ENCODE measurements at places on chromosomes 5 and 9.

- no peak for DNase-seq
Observed at GRCh38 chr5:11803436-11803835, 100.8 kb downstream of the CTNND2 start.

GRCh38 chr9:124197177-124198095 is 60.3 kb upstream of the NEK6 start:
- DNase-seq, result no peak

DNA sequence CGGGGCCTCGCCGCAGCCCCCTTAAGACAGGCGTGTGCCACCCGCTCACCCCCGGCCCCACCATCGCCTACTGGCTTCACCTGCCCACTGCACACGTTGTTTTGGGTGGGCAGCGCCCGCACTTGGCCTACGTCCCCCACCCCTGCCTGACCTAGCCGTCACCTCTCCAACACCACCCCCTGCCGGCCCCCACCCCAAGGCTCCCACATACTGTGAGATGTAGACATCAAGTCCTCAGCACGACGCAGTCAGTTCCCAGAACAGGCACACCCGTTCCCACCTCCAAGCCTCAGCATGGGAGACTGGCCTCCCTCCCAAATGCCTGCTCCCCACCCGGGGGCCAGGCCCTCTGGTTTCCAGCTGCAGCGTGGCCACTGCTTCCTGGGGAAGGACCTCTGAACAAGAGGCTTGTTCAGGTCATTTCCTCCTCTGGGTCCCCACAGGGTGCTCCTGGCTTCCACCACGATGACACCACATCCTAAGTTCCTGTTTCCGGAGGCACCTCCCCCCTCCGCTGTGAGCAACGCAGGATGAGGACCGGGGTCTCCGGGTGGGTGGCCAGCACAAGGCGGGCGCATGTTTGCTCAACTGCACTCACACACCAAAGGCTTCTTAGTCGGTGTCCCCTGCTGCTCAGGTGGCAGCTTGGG is 11.3 kb downstream of the DBN1 start:
- no peak for DNase-seq

DNA sequence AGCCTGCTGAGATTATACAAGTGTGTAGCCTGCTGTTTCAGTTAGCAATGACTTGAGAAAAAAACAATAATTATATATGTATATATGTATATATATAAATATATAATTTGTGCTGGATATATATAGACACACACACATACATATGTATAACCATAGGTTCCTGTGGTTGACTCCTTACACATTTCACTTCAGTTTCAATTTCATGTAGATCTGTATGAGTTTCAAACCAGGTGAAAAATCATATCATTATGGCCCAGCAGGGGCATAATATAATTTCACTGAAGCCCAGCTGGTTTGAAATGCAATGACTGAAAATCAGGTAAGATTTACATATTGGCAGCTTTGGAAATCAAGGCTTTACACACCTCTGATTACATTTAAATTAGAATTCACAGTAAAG is 690.4 kb upstream of the CDH18 start:
- DNase-seq, result no peak

GRCh38 chr9:76729116-76729515 is 35.1 kb upstream of the PCA3 start:
- DNase-seq, result no peak

GRCh38 chr9:101677861-101678260 is 60.6 kb downstream of the GRIN3A start:
- no peak for DNase-seq

DNA sequence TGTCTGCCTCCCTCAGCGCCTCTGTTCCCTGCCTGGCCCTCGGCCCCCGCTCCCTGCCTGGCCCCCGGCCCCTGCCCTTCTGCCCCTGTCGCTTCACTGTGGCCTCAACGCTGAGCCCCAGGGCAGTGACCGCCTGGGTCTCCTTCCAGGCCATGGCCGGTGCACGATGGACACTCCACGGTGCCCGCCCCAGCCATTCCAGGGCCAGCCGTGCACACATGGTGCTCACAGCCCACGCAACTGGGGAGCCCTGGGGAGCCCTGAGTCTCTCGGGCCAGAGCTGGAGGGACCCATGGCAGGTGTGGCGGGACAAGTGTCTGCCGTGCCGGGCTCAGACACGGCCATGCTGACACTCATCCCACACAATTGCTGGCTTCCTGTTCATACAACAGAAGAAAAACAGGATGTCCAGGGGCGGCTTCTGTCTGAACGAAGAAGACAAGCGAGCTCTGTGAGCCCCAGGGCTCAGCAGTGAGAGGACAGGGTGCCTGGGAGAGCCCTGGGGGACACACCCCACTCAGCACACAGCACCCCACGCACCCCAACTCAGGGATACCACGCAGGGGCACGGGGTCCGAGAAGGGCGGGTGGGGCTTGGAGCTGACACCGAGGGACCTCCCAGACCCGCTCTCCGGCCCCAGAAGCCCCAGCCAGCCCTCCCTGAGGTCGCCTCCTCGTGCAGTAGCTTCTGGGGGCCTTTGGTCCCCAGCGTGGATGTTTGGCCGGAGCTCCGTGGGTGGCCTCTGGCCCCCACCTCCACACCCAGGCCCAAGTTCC is 35.7 kb downstream of the EXD3 start:
- no peak for DNase-seq

DNA sequence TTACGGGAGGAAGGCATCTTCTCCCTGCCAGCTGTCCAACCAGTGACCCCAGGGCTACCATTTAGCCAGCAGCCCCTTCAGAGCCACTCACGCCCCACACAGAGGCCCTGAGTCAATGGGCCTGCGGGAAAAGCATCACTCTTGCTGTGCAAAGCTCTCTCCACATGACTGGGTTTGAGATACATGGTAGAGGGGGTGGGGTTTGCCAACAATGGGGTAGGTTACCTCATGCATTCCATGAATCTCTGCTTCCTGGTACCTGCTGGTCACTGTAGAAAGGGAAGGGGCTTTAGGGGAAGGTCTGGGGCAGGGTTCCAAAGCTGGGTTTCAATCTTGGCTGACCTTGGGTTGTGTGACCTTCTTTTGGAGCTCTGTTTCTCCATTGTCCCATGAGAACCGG is 22.9 kb upstream of the TTLL11 start:
- no peak for DNase-seq

DNA sequence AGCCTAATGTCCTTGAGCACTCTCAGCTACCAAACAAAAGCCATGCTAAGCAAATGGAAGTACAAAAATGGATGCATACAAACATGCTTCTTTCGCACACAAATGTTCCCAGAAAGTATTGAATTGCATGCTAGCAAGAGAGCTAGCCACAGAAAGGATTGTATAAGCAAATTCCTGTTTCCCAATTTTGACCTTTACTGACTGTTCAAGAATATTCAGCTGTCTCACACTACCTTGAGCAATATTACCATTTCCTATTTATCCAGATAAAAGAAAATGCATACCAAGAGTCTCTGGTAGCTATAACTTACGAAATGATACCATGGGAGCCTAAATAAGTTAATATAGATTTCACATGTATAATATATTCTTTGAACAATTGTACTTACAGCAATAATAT is 264.6 kb downstream of the TMEM167A start:
- no peak for DNase-seq

DNA sequence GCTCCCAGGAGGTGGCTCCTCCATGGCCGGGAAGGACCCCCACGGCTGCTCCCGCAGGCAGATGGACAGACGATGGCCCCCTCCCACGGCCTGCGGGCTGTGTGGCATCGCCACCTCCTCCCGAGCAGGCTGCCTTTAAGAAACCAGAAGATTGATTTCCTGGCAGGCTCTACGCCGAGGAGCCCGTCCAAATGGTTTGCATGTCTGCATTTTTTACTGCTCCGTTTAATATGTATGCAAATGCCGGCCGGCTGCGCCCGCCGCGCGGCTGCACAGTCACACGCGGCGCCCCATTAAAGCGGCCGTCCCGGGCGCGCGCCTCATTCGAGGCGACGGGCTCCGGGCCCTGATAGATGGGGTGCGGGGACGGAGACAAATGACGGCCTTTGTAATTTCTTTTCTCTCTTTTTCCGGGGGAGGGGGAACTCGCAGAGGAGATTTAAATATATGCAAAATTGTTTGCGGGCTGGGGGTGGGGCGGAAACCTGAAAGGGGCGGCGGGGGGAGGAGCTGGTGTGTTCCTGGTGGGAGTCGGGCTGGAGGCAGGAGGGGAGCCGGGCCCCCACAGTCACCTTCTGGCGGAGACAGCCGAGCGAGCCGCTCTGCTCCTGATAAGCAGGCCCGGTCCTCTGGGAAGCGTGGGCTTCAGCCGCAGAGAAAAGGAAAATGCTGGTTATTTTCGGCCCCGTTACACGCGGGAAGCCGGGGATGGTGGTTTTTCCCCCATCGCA is 158.7 kb upstream of the IER5L start:
- DNase-seq, result no peak

DNA sequence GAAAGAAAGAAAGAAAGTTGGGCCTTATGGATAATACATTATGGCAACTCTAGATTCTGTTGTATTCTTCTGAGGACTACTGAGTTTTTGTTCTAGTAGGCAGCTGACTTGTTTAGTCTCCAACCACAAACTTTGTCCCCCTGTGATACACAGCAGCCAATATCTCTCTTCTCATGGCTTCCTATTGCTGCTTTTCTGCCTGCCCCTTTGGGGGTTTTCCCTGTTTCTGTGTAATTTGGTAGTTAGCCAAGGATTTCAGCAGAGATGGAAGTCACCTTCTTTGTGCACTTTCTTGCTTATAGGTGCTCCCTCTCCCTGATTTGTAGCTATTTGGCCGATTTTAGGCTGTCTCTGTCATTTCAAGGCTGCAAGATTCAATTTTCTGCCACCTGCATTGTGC is 109.6 kb downstream of the FGF1 start:
- DNase-seq, result no peak

DNA sequence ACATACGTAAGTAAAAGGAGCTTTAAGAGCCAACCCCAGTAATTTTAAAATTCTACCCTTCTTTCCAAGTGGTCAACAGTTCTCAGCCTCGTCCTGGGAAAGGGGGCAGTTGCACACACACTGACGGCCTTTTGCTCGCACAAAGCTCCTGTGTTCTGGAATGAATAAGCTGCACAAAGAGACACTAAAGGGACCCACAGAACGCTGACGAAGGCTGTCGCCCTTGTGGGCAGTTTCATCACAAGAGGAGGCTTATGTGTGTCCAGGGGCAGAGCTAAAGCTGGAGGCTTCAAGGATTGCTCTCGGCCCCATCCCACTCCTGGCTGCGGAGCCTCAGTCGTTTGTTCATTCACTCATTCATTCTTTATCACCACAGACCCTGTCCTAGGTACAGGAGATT is 67.0 kb upstream of the NEK6 start:
- DNase-seq, result no peak

DNA sequence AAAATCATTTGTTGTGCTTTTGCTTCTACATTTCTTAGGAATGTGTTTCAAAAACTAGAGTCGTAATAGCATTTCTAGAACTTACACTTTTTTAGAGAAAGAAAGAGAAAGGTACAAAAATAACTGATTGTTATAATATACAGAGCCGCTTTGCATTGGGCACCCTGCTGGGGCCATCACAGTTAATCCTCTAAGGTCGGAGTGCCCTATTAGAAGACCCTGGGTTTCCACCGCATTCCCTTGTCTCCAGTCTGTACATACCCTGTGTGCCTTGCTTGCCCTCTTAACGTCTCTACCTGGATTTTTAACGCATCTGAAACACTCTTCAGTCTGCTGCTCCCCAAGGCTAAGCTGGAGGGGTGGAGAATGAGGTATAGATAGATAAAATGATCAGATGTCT is 1.3 kb downstream of the MARVELD2 start:
- no peak for DNase-seq

- DNase-seq, result no peak
Observed at GRCh38 chr5:56900858-56901578, 8.4 kb upstream of the SETD9 start.

GRCh38 chr5:44387921-44388320 is 1.3 kb downstream of the FGF10 start:
- no peak for DNase-seq
